ENCODE measurements at places on chromosomes 4 and X. TPM values are rescaled to one million over a fixed set of nuclear protein-coding genes. Genes with fewer than 3 reads are reported as not detected.

FATE1 gene
- 0.07 TPM for polyA plus RNA-seq

P2RY4 gene
- polyA plus RNA-seq, result 0.09 TPM

TRO gene
- polyA plus RNA-seq, result 39.3 TPM

MAGEB10 gene
- polyA plus RNA-seq, result not detected

OTUD6A gene
- polyA plus RNA-seq, result not detected

SHROOM4 gene
- polyA plus RNA-seq, result 1.3 TPM

NAP1L5 gene
- polyA plus RNA-seq, result 13.2 TPM

ZNF630 gene
- polyA plus RNA-seq, result 1.5 TPM

UGT2B11 gene
- not detected for polyA plus RNA-seq
